ENCODE measurements at places on chromosomes 2 and 18. TPM values are rescaled to one million over a fixed set of nuclear protein-coding genes. Genes with fewer than 3 reads are reported as not detected.

DNA sequence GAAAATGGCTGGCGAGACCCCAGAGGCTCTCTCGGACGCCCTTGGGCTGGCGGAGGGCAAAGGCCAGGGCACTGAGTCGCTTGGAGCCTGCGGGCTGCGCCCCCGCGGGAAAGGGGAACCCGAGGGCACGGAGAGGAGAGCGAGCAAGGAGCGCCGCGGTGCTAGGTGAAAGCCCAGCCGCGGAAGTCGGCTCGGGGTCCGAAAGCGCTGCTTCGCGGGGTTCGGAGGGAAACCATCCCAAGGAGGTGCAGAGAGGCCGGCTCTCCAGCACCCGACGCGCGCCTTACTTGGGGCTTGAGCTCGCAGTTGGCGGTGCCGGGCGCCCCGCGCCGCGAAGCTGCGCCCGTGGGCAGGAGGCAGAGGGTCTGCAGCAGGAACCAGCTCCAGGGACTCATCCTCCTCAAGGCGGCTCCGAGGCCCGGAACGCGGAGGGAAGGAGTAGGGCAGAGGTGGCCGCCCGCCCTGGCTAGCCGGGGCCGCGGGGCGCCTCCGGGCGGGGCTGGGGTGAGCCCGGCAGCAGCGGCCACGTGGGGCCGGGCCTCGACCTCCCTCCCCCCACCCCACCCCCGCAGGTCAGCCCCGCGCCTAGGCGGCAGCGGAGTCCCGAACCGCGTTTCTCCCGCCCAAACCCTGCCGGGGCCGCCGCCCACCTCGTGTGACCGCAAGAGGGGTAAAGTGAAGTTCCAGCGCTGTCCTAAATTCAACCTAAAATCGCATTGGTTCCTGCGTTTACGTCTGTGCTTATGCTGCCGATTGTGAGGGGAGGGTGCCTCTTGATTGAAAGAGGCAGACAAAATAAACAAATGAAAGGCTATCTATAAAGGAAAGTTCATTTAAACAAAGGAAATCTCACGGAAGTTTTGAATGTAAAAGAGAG is at the start of gene TRABD2A:
TRABD2A (minus strand) TSS at position 440 of the 877 bp plus-strand sequence; CDS start at position 395, 45 bp downstream.
- DNase-seq: no peak
- no peak within 1 kb of the TSS for H3K27ac ChIP-seq
- no peaks in the 10 kb centered on the region for H3K36me3 ChIP-seq
- no peaks in the 10 kb centered on the region for H3K27me3 ChIP-seq

DNA sequence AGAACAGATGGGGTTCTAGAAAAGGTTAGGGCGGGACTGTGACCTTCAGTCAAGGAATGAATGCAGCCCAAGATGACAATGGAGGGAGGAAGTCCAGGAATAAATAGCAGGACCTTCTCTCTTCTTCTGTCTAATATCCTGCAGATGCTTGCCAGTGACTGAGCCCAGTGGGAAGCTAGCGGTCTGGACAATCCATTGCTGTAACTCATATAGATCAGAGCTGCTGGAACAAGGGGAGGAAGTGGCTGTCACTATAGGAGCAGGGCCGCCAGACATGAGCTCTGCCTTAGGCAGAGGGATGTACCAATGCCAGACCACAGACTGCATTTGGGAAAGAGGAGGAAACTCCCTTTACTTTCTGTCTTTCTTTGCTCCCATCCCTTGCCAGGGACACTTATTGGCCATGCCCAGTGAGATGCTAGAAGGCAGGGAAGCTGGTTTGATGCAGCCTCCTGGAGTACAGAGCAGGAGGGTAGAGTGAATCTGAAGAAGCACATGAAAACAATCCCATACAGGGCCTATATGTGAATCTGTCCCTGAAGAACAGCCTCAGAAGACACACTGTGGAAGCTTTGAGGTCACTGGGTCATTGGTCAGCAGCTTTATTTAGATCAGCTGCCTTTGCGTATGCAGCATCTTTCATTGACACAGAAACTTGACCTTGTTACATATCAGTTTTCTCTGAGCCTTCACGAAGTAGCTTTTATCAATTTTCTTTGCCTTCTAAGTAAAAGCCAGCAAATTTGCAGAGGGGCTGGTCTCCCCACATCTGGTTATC is 65.4 kb downstream of the CCDC85A start:
- H3K4me3 ChIP-seq: no peak overlapping the region
- H3K4me1 ChIP-seq: no peaks in the 10 kb centered on the region
- H3K36me3 ChIP-seq: no peaks in the 10 kb centered on the region
- no peaks in the 10 kb centered on the region for H3K27me3 ChIP-seq
- DNase-seq: no peak
- H3K27ac ChIP-seq: no peak overlapping the region

DNA sequence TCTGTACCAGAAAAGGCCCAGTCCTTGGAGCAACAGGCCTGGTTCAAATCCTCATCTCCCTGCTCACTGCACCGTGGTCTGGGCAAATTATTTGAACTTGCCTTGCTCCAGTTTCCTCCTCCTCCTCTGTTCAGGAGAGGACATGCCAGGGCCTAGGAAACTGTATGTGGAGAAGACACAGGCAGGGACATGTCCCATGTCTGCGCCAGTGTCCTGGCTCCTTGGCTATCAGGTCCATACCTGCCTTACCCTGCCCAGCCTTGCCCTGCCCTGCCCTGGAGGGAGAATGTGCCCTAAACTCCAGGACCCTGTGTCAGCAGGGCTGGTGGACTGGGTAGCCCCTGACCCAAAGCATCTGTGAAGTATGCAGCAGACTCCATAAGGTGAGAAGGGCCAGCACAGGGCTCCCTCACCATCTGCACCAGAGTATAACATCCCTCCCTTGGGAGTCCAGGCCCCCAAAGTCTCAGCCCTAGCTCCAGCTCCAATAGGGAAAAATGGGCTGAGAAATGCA is 165.3 kb downstream of the GALNT1 start:
- no peak for DNase-seq
- no peaks in the 10 kb centered on the region for H3K27me3 ChIP-seq
- H3K4me1 ChIP-seq: peaks cover 34% of the 10 kb centered on the region

DNA sequence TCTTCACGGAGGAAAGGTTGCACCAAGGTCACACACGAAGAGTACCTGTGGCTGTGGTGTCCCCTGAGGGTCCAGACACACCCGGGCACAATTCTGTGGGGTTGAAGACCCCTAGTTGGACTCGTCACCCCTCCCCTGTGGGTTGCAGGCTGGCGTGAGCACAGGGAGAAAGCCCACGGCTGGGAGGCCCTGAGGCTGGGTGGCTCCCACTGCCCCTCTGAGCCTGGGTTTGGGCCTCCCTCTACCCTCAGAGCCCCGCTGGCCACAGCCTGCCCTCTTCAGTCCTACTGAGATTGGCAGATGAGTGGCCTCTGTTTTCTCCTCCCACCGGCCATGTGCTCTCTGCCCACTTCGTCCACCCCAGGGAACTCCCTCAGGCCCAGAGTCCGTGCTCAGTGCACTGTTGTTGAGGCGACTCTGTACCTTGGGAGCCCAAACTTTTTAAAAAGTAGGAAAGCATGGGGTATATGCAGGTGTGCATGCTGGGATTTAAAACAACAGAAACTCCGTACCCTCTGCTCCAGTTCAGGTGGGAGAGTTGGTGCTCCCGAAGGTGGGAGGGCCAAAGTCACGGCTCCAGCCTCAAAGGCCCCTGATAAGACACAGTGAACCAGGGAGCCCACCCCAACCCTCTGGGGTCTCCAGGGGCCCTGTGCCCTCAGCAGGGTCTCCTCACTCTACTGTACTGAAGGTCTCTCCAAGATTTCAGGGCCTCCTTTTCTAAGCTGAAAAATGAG is 19.1 kb downstream of the RAMP1 start:
- no peak overlapping the region for H3K4me3 ChIP-seq
- H3K27ac ChIP-seq: no peak overlapping the region
- no peaks in the 10 kb centered on the region for H3K4me1 ChIP-seq

- H3K27ac ChIP-seq: no peak overlapping the region
- no peak overlapping the region for H3K4me3 ChIP-seq
- H3K4me1 ChIP-seq: no peaks in the 10 kb centered on the region
Observed at GRCh38 chr2:57146951-57147350, 899.7 kb upstream of the VRK2 start.

DNA sequence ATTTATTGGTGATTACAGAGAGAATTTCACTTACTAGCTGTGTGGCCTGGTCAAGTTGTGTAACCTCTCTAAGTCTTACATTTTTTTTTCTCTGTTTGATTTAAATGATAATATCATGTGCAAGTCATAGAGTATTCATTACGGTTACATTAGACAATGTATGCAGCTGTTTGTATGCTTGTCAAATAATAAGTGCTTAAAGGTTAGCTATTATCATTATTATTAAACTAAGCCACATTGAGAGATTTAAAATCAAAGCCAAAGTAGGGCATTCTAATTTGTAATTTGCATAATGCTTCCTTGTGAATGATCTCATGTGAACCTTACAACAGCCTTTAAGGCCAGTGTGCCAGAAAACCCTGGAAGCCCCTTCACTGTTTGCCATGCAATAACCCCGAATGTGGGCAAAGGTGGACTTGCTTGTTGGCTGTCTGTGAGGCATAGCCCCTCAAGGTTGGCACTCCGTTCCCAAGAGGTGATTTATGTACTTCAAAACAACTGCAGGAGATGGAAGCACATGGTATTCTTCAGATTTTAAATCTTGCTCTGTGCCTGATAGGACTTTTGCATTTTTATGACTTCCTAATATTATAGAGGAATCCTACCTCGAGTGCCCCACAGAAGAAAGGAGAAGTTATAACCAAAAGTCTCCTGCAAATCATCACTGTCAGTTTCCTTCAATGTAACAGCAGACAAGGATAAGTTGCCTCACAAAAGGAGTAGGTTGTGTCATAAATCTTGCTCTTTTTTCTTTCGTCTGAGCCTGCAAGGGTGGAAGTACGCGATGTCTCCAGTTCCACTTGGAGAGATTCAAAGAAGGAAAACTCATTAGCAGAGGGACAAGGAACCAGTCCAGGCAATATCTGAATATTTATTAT is 272.0 kb downstream of the TGIF1 start:
- H3K4me1 ChIP-seq: no peaks in the 10 kb centered on the region
- no peak for DNase-seq
- H3K36me3 ChIP-seq: no peaks in the 10 kb centered on the region

Gene SERPINB13
- total RNA-seq: not detected

Gene HOXD1
- total RNA-seq: not detected
